ENCODE measurements at places on chromosomes 7 and 10.

DNA sequence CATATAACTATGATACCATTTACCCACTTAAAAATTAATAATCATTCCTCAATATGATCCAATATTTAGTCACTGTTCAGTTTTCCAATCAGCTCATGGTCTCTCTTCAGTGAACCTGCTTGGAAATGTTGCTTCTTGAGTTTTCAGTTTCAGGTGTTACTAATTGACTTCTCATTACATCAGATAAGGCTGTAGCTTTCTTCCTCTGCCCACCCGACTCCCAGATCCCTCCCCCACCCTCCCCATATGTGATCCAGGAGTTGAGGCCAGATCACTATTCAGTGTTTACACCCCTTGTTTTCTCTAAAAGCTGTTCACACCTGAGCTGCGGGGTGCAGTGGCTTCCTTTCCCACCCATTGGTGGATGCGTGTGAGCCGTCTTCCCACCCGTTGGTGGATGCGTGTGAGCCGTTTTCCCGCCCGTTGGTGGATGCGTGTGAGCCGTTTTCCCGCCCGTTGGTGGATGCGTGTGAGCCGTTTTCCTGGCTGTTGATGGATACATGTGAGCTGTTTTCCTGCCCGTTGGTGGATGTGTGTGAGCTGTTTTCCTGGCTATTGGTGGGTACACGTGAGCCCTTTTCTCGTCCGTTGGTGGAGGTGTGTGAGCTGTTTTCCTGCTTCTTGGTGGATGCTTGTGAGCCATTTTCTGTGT, 3.2 kb upstream of the MTG1 start:
- no peak for DNase-seq

- no peak for DNase-seq
Measured at GRCh38 chr10:110897184-110897583, 21.8 kb downstream of the BBIP1 start.

GRCh38 chr7:99000196-99000903, 122.0 kb downstream of the TRRAP start:
- no peak for DNase-seq

DNA sequence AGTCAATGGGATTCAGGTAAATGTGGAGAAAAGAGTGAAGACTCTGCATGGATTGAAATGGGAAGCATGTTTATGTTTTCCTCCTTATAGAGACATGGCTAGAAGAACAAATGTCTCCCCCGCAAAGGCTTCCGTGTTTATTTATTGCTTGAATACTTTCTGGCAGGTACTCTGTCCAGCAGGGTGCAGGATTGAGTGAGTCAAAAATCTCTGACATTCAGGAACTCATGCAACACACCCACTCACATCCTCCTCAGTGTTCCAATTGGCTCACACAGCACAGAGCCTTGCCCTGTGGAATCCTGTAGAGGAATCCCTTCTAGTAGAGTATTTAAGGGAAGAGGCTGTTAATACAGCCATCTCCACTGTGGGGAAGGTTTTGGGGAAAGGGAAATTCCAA, 290.3 kb upstream of the VWC2 start:
- no peak for DNase-seq

DNA sequence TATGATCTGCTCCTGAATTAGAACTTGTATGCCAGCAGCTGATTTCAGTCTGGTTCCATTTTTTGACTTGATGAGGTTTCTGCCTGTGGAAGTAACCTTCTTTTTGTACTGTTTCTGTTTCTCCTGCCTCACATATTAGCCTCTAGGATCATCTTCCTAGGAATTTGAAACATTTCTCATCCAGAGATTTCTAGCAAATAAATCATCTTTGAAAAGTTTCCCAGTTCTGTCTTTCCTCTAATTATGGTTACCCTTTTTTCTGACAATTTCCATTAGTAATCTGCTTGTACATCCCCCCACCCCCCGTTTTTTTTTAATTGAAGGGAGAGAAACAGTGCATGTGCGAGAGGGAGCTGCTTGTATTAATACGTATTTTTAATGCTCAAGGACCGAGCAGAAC, 92.2 kb downstream of the NRF1 start:
- no peak for DNase-seq

Measured in C1 segment of cervical spinal cord (tissue), 14 donors.